Astrocyte of the hippocampus (primary cell): ENCODE measurements at places on chromosomes 5 and 9.

- no peak for DNase-seq
Observed at GRCh38 chr9:89367281-89367680, 49.0 kb downstream of the SECISBP2 start.

GRCh38 chr5:66306105-66306843, 162.2 kb downstream of the SREK1 start:
- peak; percentile 81 for DNase-seq

GRCh38 chr5:167947306-167947705, 344.1 kb upstream of the WWC1 start:
- no peak for DNase-seq

GRCh38 chr9:120490888-120491595, 88.9 kb downstream of the CDK5RAP2 start:
- no peak for DNase-seq

- DNase-seq: peak; percentile 64
Observed at GRCh38 chr5:85049020-85049419, 664.3 kb upstream of the EDIL3 start.

DNA sequence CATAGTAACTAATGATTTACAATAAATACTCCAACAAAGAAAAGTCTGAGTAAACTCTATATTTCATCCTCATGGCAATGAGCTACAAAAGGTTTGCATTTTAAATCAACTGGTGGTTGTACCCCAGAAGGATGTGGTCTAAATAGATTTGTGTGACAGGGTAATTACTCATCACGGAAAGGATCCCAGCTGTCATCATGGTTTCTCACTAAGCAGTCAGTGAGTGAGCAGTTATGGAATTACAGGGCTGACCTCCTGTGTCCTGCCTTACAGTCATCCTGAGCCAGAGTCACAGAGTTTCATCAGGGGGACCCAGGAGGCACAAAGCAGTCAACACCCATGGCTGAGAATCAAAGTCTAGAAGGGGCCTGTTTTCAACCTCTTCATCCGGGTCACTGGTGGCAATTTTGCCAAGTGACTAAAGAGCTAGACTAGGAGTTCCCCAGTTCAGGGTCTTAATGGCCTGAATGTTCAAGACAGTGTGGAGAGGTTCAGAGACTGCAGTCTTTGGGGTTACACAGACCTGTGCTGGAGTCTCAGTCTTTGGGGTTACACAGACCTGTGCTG, 210.7 kb upstream of the SLC24A2 start:
- peak; percentile 81 for DNase-seq

DNA sequence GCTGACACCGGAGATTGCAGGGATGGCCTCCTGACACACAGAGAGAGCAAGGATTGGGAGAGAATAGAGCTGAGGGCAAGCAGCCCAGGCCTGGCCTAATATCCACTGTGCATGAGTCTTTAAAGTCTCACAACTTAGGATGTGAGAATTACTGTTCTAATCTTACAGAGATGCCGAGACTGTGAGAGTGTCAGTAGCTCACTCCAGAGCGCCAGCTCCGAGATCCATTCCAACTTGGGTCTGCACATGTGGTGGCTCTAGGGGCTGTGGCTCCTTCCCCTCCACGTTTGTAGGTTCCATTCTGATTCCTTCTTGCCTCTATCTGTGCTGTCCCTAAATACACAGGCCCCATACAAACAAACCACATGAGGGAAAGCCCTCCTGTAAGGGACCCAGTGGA, 304.6 kb downstream of the MLLT3 start:
- DNase-seq: no peak

GRCh38 chr5:74311961-74312360, 328.6 kb downstream of the ENC1 start:
- peak; percentile 12 for DNase-seq

- peak; percentile 33 for DNase-seq
Observed at GRCh38 chr9:14661421-14662059, 31.7 kb downstream of the ZDHHC21 start.

GRCh38 chr9:124621371-124622328, 114.5 kb upstream of the NR5A1 start:
- DNase-seq: peak; percentile 90

- DNase-seq: no peak
Observed at GRCh38 chr9:33908114-33908513, 91.2 kb downstream of the UBE2R2 start.

GRCh38 chr5:58088941-58089340, 370.9 kb downstream of the PLK2 start:
- no peak for DNase-seq

DNA sequence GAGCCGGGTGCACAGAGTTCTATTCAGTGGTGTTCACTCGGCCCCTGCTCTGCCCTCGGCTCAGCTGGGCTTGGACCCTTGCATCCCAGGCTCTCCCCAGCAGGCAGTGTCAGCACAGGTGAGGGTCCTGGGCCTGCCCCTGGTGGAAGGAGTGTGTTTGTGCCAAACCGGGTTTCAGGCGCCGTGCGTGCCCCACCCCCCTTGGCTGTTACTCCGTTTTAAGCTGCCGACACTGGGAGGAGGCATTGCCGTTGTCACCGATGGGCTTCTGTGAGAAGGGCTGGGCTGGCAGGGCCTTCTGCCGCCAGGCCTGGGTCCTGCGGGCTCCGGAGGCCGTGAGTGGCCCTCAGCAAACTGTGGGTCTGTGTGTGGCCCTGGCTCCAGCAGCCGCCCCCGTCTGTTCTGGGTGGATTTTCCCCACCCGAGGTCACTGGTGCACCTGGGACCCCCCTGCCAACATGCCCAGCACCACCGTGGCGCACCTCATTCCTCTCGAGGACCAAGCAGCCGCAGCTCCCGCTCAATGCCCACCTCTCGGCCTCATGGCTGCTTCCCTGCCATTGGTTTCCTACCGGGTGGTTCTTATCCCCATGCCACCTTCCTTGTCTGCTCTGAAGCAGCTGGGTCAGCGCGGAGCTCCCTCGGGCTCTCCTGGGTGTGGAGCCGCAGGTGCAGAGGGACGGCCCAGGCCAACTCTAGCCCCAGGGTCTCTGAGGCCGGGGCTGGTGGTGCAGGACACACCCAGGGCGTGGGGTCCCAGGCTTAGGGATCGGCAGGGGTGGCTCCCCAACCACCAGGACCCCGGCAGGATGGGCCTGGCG, 44.3 kb upstream of the EXOC3 start:
- DNase-seq: no peak

DNA sequence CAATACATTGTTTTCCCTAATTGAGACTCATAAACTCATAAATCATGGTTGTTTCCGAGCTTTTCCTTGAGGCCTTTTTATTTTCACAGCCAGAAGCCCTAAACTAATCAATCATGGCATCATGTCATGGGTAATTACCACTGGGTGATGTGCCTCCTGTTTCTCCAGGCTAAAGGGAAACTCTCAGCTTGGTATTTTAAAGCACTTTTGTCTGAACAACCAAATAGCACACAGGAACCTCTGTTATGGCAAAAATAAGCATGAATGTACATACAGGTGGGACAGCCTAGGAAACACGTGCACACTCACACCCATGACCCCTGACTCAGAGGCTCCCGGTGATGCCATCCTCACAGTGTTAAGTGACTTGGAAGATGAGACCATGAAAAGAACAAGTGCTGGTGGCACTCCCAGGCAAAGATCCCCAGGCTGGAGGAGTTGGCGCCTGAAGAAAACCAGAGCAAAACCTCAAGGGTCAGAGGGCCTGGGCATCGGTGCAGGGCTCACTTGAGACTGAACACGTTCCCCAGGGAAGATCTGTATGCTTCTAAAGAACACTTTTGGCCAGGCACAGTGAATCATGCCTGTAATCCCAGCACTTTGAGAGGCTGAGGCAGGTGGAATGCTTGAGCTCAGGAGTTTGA, 154.3 kb downstream of the ROR2 start:
- DNase-seq: no peak
